ENCODE measurements at places on chromosomes 12 and 14. TPM values are rescaled to one million over a fixed set of nuclear protein-coding genes. Genes with fewer than 3 reads are reported as not detected.

DNA sequence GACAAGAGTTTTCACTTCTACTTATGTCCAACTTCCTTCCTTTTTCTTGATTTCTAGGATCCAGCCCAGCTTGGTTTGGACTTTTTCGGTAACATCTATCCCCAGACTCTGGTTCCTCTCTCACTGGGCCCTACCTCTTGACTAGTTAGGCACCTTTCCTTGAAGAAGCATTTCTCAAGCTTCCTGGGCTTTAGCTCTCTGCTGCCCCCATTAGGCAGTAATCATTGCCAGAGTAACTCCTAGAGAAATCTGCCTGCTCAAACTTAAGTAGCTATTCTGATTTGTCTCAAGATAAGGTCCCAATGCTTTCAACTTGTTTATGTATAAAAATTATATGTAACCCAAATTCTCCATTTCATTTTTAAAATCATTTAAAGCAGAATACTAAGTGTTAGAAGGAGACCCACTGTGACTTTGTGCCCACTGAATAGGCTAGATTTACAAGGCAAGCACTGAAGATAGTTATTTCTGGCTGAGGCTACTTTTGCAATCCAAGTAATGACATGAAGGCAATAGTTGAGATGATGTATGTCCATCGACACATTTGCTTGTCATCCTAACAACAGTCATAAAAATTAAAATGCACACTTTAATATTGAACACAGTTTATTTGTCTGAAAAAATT, 275.0 kb upstream of the G2E3 start:
- no peaks in the 10 kb centered on the region for H3K27me3 ChIP-seq
- no peak overlapping the region for H3K27ac ChIP-seq
- DNase-seq: peak; percentile 28
- H3K4me1 ChIP-seq: no peaks in the 10 kb centered on the region
- no peak overlapping the region for H3K4me3 ChIP-seq
- no peaks in the 10 kb centered on the region for H3K36me3 ChIP-seq

- no peaks in the 10 kb centered on the region for H3K27me3 ChIP-seq
- H3K4me1 ChIP-seq: peaks cover 14% of the 10 kb centered on the region
- no peaks in the 10 kb centered on the region for H3K36me3 ChIP-seq
- no peak overlapping the region for H3K4me3 ChIP-seq
- no peak overlapping the region for H3K27ac ChIP-seq
These were observed 145.6 kb downstream of the SCARB1 start for GRCh38 chr12:124718036-124718435.

DNA sequence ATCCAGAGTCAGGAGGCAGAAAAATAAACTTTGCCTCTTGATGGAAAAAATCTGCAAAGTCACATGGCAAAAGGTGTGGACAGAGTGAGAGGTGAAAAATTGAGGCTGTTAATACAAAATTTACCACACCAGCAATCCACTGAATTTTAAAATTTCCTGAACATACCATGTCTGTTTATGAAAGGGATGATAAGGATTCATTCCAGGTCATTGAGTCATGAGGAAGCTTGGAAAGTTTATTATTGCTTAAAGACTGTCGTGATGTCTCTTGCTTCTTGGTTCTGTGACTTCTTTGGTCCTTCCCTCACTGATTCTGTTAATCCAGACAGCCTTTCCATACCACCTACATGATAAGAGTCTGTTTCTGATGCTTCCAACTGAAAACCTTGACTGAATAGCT, 73.2 kb downstream of the TTC6 start:
- no peaks in the 10 kb centered on the region for H3K4me1 ChIP-seq
- no peak overlapping the region for H3K4me3 ChIP-seq
- no peaks in the 10 kb centered on the region for H3K36me3 ChIP-seq
- H3K27me3 ChIP-seq: peaks cover 1% of the 10 kb centered on the region
- no peak overlapping the region for H3K27ac ChIP-seq

DNA sequence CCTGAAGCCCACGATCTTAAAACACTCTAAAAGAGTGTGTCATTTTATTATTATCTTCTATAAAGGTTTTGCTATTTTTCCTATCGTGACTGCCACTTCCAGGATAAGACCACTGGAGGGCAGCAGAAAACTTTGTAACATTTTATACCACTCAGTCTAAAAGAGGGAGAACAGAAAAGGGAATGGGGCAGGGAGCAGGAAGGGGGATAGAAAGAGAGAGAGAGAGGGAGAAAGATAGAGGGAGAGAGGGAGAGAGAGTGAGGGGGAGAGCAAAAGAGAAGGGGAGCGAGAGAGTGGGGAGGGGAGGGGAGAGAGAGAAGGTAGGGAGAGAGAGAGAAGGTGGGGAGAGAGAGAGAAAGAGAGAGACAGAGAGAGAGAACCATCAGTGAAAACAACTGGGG, 2.0 kb upstream of the ART4 start:
- DNase-seq: peak; percentile 65
- H3K27ac ChIP-seq: peak overlapping the region; percentile 43
- H3K4me3 ChIP-seq: no peak overlapping the region
- H3K4me1 ChIP-seq: peaks cover 12% of the 10 kb centered on the region
- no peaks in the 10 kb centered on the region for H3K36me3 ChIP-seq

Gene GPX2
- not detected for total RNA-seq

Gene PSEN1
- total RNA-seq: 23.1 TPM
